ENCODE measurements at places on chromosomes 11 and 22. TPM values are rescaled to one million over a fixed set of nuclear protein-coding genes. Genes with fewer than 3 reads are reported as not detected.

The SLC1A2 gene
- 271 TPM for total RNA-seq

The KRTAP5-1 gene
- not detected for total RNA-seq

The SSH3 gene
- total RNA-seq = 8.5 TPM

The CFAP300 gene
- 2.5 TPM for total RNA-seq

The RNF169 gene
- 49.1 TPM for total RNA-seq

The ABCC8 gene
- total RNA-seq = 34.7 TPM

The OR52W1 gene
- total RNA-seq = not detected

The FAM227A gene
- 17.2 TPM for total RNA-seq

The CD3G gene
- total RNA-seq = not detected

The PKDREJ gene
- total RNA-seq = under 0.01 TPM

The ADM gene
- 7.2 TPM for total RNA-seq

The ARHGEF17 gene
- total RNA-seq = 46.6 TPM

The PDGFD gene
- 13.1 TPM for total RNA-seq

The UCP2 gene
- total RNA-seq = 12.8 TPM

All from parietal lobe (tissue), 2 donors.